ENCODE measurements at places on chromosomes 2 and 18.

DNA sequence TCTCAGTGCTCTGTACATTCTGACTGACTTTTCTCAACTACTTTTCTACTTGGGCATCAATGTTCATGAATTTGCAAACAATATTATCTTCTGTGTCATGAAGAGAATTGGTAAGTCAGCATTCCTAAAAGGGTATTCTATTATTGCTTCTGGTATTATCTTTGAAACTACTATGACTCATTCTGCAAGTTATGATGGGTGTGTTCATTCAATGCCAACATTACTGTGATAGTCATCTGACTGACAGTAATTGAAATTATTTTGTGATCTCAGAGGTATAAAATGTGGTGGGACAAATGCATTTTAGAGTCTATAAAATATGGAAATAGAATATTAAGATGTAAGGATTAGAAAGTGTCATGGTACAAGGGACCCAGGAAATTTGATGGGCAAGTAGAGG lies 736.0 kb upstream of the CELF4 start:
- no peak for DNase-seq

GRCh38 chr2:199842631-199843395 lies 8.2 kb downstream of the FTCDNL1 start:
- DNase-seq, result no peak

- no peak for DNase-seq
Measured at GRCh38 chr2:98453531-98453930, 8.9 kb downstream of the INPP4A start.

DNA sequence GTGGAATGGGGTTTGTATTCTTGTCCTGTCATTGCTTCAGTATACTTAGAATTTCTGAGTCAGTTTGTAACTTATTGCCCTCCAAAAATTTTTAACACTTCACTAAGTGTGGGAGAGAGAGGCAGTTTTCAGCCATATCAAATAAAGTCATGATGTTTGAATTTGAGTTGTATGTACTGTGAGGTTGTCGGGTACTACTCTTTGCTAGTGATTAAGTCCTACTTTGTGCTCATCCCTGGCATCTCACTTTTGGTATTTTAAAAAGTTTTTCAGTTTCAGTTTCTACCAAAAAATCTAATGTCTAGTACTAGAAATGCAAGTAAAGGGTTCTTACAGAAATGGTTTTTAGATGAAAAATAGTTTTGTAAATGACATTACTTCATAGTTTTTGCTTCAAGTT lies 40.7 kb downstream of the EIF5B start:
- no peak for DNase-seq

DNA sequence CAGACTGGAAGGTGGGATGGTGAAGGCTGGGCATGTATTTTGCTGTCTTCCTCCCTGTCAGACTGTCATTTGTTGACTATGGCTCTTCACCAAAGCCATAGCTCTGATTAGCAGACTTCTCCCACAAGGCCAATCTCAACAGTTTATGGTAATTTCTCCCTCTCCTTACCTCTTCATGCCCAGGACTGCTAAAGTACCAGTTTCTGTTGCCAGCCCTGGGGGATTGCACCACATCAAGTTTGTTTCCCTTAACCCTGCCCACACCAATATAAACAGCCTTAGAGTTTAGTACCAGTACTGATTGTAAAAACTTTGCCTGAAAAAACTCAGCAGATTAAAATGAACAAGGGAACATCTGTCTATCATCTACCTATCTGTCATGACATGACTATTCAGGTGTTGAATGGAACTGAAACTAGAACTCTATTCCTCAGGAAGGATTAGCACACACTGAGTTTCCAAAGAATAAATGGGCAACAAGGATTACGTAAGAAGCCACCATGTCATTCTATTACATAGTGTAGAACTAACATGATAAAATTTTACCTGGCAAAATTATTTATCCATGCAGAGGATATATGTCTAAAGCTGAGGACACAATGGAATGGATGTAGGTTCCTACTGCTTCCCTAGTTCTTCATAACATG lies 13.7 kb downstream of the FEZ2 start:
- no peak for DNase-seq

GRCh38 chr2:168135630-168136029 lies 111.8 kb downstream of the STK39 start:
- no peak for DNase-seq

GRCh38 chr2:69911985-69912563 lies 2.8 kb upstream of the MXD1 start:
- DNase-seq, result peak; percentile 82

- no peak for DNase-seq
Measured at GRCh38 chr18:39911716-39912115, 2043.3 kb upstream of the PIK3C3 start.

- peak; percentile 75 for DNase-seq
Measured at GRCh38 chr2:108444941-108445840, 3.8 kb upstream of the GCC2 start.

DNA sequence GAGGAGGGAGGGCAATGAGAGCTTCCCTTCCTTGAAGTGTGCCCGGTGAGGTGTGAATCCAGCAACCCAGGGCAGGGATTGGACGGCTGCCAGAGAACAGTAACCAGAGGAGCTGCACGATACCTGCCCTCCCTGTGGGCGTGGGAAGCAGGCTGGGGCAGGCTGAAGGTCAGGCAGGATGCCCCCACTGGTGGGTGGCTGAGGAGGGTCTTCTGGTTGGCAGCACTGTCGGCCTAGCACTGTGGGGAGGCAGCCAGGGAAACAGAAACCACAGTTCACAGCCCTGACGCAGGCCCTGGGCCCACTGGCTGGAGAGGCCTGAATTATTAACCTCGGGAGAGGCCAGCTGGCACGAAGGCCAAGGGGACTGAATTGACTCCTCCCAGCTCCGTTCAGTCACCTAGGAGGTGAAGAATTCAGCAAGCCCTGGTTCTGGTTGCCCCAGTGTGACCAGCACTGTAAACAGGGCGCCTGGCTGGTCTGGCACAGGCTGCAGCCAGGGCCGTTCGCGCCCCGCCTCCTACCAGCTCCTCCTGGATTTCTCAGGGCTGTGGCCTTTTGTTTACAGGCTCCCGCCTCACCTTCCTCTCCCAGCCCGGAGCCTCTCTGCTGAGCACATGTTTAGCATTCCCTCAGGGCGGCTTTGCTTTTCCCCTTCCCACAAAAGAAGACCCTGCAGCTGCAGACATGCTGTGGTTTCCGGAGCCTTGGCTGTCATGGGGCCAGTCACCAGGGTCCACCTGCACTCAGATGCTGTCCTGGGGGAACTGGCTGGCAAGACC lies 97.8 kb downstream of the B3GNT2 start:
- DNase-seq, result no peak

DNA sequence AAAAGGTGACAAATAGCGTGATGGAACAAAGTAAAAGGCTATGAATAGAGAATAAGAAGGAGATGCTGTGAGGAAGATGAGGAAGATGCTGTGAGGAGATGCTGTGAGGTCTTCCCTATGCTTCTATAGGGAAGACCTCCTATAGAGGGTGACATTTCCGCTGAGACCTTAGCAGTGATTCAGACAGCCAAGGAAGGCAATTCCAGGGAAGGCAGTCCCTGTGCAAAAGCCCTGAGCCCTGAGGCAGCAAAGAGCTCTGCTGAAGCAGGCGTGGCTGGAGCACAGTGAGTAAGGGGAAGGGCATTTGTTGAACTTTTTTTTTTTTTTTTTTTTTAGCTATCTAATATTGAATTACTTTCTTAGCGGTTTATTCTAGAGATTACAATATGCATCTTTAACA lies 142.7 kb upstream of the FOSL2 start:
- no peak for DNase-seq

DNA sequence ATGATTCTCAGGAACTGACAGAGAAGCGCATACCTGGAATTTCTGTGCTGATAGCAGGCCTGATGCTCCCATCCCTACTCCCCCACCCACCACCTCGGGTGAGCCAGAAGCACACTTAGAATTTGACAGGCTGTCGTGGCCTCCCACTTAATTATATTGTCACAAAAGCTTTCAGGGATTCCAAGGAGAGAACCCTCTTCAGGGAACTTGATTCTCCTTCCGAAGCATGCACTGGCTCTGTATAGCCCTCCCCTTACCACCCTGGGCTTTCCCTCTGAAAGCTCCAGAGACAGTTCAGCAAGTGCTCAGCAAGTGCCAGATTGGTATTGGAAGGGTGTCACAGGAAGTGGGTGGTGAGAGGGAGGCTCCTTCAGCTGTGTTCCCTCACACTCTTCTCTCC lies 252.5 kb upstream of the SIX2 start:
- DNase-seq, result no peak

DNA sequence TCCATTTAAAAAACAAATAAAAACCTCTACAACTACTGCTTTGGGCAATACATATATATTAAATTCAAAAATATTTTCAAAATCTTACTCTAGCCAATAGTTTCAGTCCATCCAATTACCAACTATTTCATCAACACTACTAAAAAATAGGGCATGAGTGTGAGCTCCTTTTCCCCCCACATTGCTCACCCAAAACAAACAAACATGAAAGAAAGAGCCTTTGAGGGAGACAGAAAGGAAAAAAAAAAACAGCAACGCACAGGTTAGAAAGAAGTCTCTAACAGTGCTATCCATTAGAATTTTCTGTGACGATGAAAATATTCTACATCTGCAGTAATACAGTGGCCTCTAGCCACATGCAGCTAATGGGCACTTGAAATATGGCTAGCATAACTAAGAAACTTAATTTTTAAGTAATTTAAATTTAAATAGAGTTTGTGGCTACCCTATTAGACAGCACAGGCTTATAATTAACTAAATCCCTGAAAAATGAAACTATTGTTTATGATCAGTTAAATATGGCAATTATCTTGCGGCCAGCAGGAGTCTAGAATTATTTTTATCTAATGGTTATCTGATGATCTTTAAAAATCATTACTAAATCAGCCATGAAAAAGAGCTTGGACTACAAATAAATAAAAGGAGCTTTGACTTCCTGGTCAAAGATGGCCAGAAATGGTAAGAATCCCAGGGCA lies 59.2 kb downstream of the RBMS1 start:
- DNase-seq, result no peak

GRCh38 chr2:26144031-26144430 lies 28.9 kb upstream of the GAREM2 start:
- DNase-seq, result peak; percentile 81

GRCh38 chr18:57627488-57627887 lies 5.9 kb upstream of the NARS1 start:
- DNase-seq, result no peak

DNA sequence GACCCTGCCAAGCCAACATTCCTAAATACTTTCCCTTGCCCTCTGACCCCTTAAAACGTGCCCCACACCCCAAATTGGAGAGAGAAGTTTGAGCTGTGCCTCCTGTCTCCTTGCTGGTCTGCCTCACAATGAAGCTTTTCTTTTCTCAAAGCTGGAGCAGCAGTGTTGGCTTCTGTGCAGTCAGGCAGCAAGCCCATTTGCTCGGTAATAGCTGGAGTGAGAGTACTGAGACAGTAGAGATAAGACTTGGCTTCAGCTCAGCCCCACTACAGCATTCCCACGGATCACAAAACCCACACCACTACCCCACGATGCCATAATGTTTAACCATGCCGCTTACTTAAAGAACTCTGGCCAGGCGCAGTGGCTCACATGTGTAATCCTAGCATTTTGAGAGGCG lies 73.0 kb downstream of the NCAPH start:
- DNase-seq, result no peak

- peak; percentile 85 for DNase-seq
Measured at GRCh38 chr2:118061135-118061955, 26.9 kb upstream of the INSIG2 start.

- no peak for DNase-seq
Measured at GRCh38 chr2:241974851-241975592, 105.5 kb downstream of the RTP5 start.

- peak; percentile 74 for DNase-seq
Measured at GRCh38 chr2:219416235-219416602, 2.0 kb upstream of the DES start.

DNA sequence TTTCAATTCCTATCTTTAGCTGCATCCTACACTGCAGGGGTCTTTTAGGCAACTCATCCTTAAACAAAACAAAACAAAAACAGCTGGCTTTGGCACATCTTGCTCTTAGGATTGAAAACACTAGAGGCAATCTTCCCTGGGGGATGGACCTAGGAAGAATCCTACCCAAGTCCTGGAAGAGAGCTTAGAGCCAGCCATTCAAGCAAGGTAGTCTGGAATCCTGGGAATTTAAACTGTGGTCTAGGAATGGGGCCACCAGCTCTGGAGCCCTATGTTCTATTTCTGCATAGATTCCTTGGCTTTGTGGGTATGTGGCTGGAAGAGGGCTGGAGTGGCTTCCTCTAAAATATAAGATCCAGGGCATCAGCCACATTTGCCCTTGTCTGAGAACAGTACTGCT lies 27.7 kb downstream of the MYL1 start:
- no peak for DNase-seq

DNA sequence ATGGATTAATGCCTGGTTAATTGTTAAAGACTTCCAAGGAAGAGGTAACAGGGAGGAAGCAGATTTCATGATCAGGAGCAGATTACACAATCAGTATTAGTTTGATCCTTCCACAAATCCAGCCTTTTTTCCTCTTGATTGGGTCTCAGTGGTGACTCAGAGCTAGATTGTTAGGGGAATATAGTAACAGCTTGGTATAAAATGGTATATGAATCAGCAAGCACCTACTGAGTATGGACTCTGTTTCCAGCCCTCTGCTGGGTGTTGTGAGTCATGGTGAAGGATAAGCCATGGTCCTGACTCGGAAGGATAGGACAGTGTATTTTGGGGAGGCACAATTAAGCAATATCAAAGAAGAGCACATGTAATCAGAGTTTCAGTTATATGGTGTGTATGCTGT lies 272.4 kb upstream of the DPP10 start:
- no peak for DNase-seq

GRCh38 chr2:198441901-198442300 lies 637.5 kb downstream of the PLCL1 start:
- no peak for DNase-seq

DNA sequence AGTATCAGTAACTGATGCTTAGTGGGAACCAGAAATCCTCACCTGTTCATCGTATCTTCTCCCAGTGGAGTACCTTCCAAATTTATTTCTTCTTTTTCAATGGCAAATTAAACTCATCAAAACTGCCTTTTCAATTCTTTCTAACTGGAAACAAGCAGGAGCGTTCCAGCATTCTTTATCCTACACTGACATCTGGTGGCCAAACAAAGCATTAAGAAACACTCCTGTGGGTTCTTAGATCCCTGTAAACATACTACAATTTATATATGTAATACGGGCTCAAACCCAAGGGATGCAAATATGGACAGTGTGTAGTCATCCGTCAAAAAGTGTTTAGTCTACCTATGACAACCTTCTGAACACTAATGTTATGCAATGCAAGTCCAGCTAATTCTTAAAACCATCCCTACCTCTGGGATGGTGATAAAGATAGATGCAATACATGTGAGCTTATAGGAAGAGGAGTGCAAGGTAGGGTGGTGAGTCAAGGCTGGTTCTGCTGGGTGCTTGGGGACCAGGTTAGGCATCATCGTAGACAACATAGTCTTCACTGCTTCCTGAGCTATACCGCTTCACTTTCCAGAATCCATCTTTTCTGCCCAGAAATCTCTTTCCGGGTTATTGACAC lies 375.0 kb downstream of the CTNNA2 start:
- DNase-seq, result peak; percentile 69

DNA sequence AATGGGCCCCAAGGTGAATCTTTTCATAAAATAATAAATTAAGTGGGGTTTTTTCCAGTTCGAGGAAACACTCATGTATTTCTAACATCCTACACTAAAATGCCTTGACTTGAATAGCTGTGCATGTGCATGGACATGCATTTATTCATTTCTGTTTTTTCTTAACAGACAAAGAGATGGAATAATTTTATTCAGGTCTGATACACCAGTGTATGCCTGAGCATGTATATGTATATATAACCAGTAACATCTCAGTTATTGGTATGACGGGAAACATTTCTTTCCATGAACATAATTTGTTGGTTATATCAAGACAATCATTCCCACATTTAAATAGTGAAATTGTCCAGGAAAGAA lies 468.7 kb upstream of the TNP1 start:
- DNase-seq, result no peak
